ENCODE measurements at places on chromosomes 6 and 20.

DNA sequence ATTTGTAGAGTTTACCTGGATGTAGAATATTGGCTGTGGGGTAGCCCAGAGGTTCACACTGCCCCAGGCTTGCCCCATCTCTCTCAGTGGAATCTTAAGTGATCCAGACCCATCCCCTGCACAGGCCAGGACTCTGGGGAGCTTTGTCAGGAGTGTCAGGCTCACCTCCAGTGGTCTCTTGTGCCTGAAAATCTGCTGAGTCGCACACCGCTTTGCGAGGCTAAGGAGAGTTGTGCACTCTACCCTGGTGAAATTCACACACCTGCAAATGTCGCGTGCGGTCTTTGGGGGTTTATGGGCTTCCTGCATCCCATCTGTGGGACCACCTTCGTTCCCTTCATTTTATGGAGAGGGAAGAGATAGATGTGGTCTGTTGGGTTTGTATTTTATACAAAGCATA is 63.6 kb upstream of the KIF25 start:
- DNase-seq, result no peak

DNA sequence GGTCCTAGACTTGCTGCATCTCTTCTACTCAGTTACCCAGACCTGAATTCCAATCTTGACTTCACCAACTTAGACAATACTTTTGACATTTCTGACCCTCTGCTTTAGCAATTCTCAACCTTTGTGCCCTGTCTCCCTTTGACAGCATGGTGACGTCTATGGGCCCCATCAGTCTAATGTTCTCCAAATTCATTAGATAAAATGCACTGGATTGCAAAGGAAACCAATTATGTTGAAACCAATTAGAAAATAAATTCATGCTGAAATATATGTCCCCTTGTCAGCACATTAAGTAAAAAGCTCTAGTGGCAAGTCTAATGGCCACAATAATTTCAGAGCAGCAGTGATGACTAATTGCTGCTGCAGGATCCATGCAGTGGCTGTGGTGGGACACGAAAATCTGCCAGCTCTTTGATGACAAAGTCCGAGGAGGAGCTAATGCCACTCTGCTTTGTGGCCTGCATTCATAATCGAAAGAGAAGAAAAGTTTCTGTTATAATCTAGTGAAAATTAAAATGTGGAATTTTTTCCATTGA is 64.0 kb downstream of the BFSP1 start:
- DNase-seq, result no peak

- no peak for DNase-seq
These were observed 26.7 kb upstream of the IPCEF1 start for GRCh38 chr6:154383273-154383672.

GRCh38 chr6:148514091-148514845 is 171.6 kb downstream of the SASH1 start:
- DNase-seq, result no peak

DNA sequence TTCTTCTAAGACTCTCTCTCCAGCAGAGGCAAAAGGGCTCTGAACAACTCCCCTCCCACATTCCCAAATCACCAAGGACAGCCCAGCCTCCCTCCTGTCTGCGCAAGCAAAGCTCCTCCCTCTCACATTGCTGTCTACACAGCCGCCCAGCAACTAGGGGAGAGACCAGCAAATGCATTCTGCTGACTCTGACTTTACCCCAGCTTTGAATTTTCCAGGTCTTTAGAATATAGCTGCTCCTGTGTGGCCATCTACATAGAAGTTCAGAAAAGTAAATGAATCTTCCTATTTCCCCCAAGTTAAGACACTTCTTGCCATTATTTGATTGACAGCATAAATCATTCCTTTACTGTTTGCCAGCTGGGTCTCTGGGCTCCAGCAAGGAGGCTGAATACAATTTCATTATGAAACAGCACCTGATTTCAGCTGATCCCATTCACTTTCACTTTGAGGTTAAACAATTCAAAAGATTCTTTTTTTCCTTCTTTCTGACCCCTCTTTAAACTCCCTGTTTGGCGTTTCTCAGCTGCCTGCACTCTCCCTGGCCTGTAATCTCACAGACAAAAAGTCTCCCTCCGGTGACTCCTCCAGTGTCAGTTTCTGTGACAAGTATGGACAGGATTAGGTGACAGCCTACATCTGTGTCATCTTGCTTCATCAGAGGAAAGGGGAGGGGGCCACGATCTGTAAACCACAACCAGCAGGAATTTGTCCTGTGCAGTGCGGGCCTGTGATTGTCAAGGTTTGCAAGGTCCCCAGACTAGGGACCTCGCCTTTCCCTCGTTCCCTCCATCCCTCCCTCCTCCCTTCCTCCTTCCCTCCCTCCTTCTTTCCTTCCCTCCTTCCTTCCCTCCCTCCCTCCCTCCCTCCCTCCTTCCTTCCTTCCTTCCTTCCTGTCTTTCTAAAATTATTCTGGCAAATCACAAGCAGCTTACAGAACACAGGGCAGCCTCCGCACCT is 205.6 kb upstream of the RIN2 start:
- DNase-seq, result peak; percentile 43

GRCh38 chr6:75337835-75338580 is 53.4 kb upstream of the TMEM30A start:
- DNase-seq, result peak; percentile 53

DNA sequence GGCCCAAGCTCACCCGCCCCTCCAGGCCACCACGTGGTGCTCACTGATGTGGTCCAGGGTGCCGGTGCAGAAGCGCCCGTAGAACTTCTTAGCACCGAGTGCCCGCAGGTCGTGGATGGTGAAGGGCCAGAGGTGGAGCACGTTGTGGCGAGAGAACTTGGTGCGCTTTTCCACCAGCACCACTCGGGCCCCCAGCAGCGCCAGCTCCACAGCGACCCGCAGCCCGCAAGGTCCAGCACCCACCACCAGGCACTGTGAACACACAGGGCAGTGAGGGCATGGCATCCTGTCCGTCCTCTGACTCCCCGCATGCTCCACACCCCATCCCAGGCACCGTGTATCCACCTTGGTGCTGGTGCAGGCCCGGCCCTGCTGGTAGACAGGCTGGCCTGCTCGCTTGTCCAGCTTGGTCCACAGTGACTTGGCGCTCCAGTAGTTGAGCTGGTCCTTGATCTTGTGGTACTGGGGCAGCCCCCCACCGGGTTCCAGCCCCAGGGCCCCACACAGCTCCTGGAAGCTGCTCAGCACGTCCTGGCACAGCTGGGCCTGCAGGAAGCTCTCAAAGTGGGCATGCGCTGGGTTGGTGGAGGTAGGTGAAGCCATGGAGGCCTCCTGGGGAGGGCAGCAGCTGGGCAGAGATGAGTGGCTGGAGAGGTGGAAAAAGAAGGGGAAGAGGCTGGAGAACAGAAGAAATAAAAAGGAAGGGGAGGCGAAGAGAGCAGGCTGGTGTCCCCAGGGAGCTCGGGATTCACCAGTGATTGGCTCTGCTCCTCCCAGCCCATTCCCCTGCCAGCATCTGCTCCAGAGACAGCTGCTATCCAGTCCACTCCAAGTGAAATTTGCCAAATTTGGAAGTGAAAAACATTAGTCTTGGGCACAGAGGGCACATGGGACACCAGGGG is 1.7 kb downstream of the MICAL1 start:
- DNase-seq, result peak; percentile 24

GRCh38 chr6:20564777-20565176 is 30.5 kb downstream of the CDKAL1 start:
- DNase-seq, result peak; percentile 12

GRCh38 chr6:46410334-46410953 is 80.8 kb downstream of the RCAN2 start:
- peak; percentile 77 for DNase-seq

DNA sequence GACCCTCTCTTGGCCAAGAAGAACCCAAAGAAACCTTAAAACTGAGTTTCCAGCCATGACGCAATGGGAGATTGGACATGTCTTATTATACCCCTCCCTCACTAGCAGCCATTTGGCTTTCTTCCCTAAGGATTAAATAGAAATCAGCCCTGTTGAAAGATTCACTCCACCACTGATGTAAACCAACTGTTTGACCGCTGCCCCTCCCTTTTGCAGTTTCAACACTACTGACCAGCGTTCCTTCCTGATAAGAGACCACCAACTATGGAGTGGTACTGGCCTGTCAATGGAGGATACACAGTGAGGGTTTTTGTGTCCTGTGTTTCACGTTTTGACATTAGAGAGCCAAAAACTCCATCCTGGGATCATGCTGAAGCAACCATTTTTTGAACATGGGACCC is 53.2 kb upstream of the CD2AP start:
- no peak for DNase-seq

GRCh38 chr20:15851576-15852215 is 721.6 kb downstream of the KIF16B start:
- no peak for DNase-seq

- peak; percentile 36 for DNase-seq
These were observed 14.4 kb downstream of the KPNA5 start for GRCh38 chr6:116695401-116695800.

DNA sequence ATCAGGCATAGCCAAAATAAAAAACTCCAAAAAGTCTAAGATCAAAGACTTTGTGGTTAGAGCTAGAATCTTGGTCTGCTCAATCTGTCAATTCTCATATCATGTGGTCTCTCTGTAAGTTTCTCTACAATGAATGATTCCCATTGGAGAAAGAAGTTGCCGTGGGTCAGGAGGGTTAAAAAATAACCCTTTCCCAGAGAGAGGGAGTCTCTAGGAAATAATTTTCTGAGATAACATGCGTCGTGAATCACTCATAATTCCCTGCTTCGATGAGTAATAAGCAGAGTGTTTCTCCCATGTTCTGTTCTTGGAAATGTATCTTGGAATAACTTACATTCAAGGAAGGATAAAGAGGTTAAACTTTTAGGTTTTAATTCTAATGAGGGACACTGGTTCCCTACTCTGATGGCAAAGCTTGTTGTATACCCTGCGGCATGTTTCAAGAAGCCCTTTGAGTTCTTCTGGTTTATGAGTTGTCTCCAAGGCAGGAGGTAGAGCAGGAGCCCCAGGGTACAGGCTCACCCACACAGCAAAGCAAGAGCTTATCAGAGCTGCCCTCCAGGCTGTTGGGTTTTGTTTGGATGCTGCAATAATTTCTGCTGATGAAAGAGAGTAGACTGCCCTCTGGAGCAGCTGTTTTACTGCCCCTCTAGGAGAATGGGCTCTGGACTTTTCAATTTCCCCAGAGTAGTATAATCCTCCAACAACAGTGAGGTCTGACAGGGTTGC is 599.1 kb downstream of the QKI start:
- no peak for DNase-seq

DNA sequence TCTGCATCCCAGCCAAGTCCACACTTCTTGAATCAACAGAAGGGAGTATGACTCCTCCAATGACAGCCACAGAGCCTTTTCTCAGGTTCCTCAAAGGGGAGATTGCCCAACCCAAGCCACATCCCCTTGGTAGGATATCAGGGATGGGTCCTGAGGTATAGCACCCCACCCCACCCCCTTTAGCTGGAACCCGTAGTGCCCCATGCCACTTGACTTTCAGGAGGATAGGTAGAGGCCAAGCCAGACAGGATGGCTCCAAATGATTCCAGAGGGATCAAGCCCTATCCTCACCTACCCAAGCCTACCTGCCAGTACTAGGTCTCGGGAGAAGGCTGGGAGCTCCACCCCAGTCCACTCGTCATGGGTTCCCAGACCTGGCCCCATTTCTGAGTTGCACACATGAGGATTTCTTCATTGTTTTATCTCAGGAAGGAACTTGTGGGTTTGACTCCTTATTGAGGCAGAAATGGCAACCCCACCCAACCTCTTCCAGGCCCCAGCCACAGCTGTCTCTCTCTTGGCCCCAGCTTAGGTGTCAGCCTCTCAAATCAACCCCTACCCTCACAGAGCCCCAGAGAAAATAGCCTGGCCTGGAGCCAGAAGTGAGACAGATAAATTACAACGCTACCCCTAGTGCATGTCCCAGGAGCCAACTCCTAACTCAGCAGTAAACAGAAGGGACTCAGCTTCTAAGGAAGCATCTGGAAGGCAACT is 3.6 kb downstream of the CCND3 start:
- DNase-seq, result peak; percentile 15

DNA sequence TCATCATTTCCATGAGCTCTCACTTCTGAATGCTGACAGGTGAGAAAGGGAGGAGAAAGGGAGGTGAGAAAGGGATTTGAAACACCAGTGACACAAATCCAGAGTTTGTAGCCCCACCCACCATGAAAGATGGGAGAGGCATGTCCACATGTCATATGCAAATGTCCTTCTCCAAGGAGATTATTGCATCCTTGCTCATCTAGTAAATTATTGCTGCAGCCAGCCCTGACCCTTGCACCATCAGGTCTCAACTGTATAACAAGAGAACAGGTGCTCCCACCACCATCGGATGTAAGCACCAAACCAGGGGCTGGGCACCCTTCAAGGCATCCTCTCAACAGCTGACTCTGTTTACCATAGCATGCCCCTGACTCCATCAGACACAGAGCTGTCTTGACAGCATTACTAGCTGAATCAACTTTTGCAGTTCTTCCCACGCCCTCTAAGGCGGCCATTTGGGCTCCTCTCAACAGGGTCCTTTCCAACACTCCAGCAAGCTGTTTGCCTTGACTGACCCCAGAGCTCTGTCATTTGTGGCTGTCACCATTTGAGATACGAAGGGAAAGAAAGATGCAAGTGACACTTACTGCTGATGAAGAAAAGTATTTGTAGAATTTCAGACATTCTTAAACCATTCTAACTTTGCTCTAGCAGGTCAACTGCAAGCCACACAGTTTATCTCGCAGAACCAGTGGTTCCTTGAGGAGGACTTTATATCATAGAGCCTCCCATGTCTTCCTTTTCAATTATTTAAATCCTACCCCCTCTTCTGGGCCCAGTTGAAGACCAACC is 14.2 kb downstream of the GFOD1 start:
- DNase-seq, result no peak

DNA sequence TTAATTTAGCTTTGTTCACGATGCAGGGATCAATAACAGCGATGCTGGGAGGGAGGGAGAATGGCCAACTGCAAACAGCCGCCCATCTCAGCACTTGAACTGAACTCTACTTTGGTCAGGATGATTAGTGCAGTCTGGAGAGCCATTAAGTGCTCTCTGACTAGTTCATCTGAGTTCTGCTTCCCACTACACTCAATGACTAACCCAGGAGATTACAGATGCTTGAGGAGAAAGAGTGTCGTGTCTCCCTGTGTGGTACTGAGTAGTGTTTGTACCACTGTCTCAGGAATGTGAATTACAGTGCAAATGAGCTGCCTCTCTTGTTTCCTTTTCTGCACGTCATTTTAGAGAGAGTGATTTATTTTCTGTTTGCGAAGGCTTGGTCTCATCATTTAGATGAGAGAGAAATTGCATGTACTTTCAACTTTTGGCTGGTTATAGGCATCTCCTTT is 23.5 kb downstream of the CARMIL1 start:
- peak; percentile 29 for DNase-seq

DNA sequence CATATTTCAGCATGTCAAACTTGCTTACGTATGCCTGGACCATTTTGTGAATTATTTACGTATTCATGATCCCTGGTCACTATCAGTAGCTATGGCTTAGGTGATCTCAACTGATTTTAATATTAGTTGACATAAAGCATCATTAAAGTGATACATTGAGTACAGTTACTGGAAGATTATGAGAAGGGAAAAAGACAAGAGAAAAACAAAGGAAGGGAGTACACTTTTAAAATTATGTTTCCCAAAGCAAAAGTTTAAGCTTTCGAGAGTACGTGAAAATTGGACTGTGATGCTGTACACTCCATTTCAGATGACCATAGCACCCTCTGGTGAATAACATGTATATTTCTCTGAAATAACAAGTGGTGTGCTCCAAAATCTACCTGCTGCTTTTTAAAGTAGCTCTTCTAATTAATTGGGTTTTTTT is 215.0 kb upstream of the HSF2 start:
- peak; percentile 67 for DNase-seq

- peak; percentile 68 for DNase-seq
These were observed 14.4 kb upstream of the HLA-DQA1 start for GRCh38 chr6:32622545-32623401.

GRCh38 chr20:58523971-58524315 is 8.7 kb upstream of the APCDD1L start:
- peak; percentile 61 for DNase-seq
